ENCODE measurements at places on chromosomes 1 and 21.

GRCh38 chr1:12001249-12001917, 17.9 kb upstream of the MIIP start:
- DNase-seq, result no peak

- no peak for DNase-seq
Observed at GRCh38 chr1:175408986-175409385, 216.4 kb upstream of the KIAA0040 start.

DNA sequence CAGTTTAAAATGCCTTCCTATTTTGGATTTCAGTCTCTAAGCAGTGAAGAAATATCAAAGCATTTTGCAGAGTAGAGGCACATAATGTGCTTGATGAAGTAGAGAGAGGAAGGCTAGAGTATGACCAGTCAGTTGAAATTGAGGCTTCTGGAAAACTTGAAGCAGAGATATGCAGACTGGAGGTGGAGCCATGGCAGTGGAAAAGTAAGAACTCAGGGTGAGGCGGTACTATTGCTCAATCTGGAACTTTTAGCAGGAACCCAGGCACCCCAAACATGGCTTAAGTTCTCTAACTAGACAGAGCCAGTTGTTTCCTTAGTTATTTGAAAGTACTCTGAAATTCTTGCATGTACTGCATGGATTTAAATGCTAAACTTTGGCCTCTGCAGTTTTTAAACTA, 288.6 kb downstream of the HHAT start:
- no peak for DNase-seq

- DNase-seq, result no peak
Observed at GRCh38 chr1:91827087-91827458, 58.9 kb downstream of the TGFBR3 start.

- DNase-seq, result no peak
Observed at GRCh38 chr1:201062511-201063091, 39.1 kb upstream of the KIF21B start.

DNA sequence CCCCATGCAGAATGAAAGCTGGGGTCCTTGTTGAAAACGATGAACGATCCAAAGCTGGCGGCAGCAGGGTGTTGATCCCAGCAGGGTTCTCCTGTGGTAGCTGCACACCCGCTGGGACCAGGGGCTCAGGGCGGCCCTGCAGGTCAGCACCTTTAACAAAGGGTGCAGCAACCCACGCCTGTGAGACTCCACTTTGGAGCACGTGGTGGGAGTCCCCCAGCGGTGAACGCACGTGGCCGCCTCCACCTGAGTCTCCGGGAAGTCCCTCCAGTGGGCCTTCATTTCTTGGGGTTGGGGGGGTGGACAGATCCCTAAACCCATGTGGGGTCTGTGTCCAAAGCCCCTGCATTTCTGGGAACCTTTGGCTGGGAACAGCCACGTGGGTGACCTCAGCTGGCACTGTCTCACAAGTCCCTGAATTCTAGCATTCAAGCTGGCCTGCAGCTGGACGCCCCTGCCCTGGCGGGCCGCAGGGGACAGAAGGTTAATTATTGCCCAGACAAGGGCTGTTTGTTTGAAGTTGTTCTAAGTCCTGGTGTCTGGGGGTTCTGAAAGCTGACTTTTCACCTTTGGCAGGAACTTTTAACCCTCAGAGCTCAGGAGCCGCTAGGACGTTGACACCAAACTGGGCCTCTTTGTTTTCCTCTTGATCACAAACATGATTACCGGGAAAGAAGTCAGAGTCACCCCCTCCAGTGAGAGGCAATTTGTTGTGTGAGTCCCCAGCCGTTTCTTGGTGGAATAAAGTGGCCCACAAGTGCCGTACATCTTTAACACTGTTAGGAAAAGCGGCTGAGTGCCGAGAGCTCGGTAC, 64.5 kb downstream of the COL18A1 start:
- no peak for DNase-seq

- DNase-seq, result no peak
Observed at GRCh38 chr21:16071092-16071491, 341.3 kb downstream of the USP25 start.

DNA sequence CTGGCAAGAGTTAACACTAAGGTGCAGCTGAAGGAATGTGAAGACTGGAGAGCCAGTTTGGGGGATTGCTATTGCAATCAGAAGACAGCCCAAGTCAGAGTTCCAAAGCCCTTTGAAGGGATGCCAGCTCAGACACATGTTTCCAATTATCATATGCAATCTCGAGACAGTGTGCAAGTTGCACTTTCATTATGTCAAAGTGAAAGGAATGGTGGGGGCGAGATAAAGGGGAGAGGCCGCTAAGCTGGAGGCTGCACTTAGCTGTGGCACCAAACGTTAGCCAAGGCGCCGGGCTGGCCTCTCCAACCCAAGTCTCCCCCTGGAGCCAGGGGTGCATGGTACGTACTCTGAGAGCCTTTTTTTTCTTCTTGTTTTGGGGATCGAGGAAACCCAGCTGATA, 58.0 kb downstream of the NGF start:
- DNase-seq, result no peak

- DNase-seq, result no peak
Observed at GRCh38 chr1:147804942-147805723, 44.7 kb upstream of the GJA5 start.

GRCh38 chr1:167645625-167646414, 15.8 kb downstream of the RCSD1 start:
- DNase-seq, result no peak

- no peak for DNase-seq
Observed at GRCh38 chr21:46194374-46195334, 10.4 kb upstream of the SPATC1L start.

- DNase-seq, result no peak
Observed at GRCh38 chr1:206932177-206932576, 10.4 kb upstream of the FCMR start.

- DNase-seq, result no peak
Observed at GRCh38 chr1:47382399-47382983, 33.6 kb upstream of the FOXE3 start.

DNA sequence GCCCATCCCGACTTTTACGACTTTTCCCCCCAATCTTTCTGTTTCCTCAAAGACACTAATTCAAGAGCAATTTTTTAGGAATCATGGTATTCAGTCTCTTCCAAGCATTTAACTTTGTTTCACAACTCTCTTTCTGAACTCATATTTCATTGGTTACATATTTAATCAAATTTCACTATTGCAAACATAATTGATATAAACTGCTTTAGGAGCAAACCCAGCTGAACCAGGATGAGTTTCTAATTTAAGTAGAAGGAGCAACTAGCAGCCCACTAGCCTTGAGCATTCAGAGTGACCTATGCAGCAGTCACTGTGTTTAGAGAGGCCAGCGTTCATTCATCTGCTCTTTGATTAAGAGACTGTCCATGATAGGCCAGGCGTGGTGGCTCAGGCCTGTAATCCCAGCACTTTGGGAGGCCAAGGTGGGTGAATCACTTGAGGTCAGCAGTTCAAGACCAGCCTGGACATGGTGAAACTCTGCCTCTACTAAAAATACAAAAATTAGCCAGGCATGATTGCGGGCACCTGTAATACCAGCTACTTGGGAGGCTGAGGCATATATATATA, 1.8 kb downstream of the CELA2B start:
- no peak for DNase-seq

- DNase-seq, result no peak
Observed at GRCh38 chr1:54287801-54288211, 87.8 kb downstream of the MRPL37 start.

DNA sequence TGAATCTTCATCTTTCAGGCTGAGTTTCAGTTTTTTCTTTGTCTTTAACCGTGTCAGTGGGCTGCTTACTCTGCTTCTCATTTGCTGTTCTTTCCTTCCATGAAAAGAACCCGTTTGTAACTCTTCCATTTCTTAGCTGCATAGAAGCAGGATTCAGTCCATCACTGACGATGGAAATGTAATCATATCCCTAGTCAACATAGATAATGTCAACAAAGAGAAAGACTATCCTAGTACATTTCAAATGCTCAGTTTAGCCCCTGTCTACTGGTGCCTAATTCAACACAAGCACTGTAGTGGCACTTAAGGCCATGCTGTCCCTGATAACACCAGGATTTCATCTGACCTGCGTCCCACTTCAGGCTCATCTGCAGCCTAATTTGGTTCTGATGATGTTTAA, 376 bp downstream of the GBP1 start:
- no peak for DNase-seq

- no peak for DNase-seq
Observed at GRCh38 chr1:14698314-14698713, 99.8 kb downstream of the KAZN start.

DNA sequence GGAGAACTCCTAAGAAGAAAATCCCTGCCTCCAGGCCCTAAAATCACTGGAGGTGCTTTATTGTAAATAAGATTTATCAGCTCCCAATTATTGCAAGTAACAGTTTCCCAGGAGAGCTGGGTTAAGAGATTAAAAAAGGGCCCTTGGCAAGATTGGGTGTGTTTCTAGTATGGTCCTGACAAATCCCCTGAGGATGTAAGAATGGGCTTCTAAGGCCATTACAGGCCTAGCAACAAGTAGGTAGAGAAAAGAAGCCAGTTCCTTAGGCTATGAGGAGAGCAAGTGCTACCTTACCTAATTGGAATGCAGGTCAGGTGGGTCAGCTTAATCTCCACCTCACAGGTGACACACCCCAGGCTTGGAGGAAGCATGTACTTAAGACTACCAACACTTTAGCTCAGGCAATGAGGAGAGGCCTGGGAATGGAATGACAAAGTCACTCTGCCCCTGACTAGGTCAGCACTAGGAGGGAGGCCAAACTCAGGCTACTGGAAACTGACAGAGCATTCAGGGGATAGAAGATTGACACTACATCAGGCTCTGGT, 6.8 kb upstream of the OTUD7B start:
- no peak for DNase-seq

- no peak for DNase-seq
Observed at GRCh38 chr1:60575326-60575977, 501.9 kb upstream of the C1orf87 start.

DNA sequence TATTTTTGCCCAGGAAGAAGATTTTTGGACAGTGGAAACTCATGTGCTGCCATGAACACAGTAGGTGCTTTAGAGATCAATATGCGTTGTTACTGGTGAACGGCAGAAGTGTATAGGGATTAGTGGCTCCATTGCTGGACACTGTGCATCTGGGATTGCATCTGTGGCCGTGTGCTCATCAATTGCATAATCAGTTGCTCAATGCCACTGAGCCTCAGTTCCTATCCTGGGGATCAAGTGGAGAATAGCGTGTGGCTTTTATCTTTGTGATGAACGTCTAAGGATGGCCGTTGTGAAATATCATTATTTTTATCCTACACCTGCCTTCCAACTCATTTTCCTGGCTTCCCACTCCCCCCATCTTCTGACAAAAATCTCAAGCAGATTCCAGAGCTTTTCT, 5.4 kb downstream of the TNN start:
- no peak for DNase-seq

- no peak for DNase-seq
Observed at GRCh38 chr1:12130466-12131130, 36.2 kb upstream of the TNFRSF1B start.

DNA sequence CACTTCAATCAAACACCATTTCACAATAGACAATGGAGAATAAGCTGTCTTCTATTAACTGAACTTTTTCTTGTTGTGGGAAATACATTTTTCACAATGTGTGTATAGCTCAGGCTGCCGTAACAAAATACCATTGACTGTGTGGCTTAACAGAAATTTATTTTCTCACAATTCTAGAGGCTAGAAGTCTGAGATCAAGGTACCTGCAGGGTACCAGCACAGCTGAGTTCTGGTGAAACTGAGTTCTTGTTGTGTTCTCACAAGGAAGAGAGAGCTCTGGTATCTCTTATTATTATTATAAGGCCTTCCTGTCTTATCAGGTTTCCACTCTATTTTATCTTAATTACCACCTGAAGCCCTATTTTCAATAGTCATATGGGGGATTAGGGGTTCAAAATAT, 15.4 kb downstream of the ST7L start:
- no peak for DNase-seq

DNA sequence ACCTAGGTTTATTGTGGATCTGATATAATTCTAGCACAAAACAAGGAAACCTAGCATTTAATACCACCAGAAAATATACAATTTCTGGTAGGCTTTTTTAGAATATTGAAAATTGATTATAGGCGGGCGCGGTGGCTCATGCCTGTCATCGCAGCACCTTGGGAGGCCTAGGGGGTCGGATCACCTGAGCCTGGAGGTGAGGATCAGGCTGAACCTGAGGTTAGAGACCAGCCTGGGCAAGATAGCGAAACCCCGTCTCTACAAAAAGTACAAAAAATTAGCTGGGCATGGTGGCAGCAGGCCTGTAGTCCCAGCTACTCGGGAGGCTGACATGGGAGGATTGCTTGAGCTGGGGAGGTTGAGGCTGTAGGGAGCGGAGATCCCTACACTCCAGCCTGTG, 948 bp upstream of the COP1 start:
- no peak for DNase-seq

- DNase-seq, result no peak
Observed at GRCh38 chr21:27082431-27083010, 115.6 kb upstream of the ADAMTS5 start.

- no peak for DNase-seq
Observed at GRCh38 chr21:42538479-42539275, 25.0 kb downstream of the SLC37A1 start.

All from stimulated activated CD8-positive, alpha-beta memory T cell treated with anti-CD3 and anti-CD28 coated beads, Interleukin-4, amount 100 ng/mL, for 1 hour (primary cell).